ENCODE measurements at places on chromosomes 4 and X.

DNA sequence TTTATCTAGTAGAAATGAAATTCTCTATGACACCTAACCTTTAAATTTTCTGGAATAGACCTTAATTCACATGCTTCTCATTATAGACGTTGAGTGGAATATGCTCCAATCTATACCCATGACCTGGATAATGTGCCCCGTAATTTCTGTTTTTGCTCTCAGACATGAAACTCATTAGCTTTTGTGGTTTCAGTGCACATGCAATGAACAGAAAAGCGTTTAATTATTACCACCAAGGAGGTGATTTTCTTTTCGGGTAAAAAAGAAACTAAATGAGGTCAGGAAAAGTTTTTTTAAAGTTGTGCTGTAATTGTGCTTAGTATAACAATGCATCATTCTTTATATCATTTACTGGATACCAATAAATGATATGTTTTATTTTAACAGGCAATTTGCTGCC, 1703.9 kb upstream of the TENM3 start:
- no peak for DNase-seq

DNA sequence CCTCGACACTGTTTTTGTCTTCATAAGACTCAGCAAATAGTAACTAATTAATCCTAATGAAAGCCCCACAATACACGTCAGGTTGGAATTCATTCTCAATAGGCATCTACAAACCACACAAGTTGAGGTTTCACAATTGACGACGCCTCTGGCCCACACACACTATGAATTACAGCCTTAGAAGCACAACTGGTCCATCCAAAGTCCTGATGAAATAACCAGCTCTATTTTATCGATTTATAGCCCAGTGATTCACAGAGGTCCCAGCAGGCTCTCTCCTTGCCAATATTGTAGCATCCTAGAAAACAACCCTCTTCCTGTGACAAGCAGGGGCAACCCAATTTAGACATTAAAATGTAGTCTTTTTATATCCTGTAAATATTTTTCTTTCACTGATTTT, 112.1 kb downstream of the NR3C2 start:
- DNase-seq = no peak

DNA sequence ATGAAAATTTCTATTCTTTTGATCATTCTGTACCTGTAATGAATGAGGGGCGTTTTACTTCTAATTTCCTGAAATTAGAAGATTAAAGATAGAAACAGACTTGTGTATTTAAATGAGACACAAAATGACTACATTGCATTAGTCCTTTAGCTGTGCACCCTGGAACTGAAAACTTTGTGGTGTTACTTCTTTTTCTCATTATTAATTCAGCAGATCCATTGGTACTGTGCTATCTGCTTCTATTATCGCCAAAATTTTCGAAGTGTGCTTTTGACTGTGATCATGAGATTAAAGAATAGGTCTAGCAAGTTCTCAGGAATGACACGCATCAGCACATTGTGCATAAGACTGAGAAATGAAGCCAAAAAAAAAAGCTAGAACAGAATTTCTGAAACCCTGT, 1938.9 kb upstream of the TENM3 start:
- DNase-seq = no peak

- no peak for DNase-seq
Observed at GRCh38 chrX:131752493-131753198, 208.8 kb downstream of the OR13H1 start.
